ENCODE measurements at places on chromosomes 2 and 18. TPM values are rescaled to one million over a fixed set of nuclear protein-coding genes. Genes with fewer than 3 reads are reported as not detected.

Gene CD28
- 4.3 TPM for total RNA-seq

Gene ACVR1C
- total RNA-seq = not detected

Gene ARHGEF33
- 0.41 TPM for total RNA-seq

Gene CXCR4
- 26.3 TPM for total RNA-seq

Gene CD8B2
- total RNA-seq = not detected

Gene PTPRN
- total RNA-seq = not detected

Gene GKN2
- 9.7 TPM for total RNA-seq

Gene ACP1
- 77.6 TPM for total RNA-seq

Gene GAL3ST2
- total RNA-seq = 0.49 TPM

Gene KRTCAP3
- 0.68 TPM for total RNA-seq

Gene CD8B
- 3.5 TPM for total RNA-seq

- no peak for DNase-seq
Measured at GRCh38 chr18:9260388-9261380, 73.9 kb upstream of the TWSG1 start.

DNA sequence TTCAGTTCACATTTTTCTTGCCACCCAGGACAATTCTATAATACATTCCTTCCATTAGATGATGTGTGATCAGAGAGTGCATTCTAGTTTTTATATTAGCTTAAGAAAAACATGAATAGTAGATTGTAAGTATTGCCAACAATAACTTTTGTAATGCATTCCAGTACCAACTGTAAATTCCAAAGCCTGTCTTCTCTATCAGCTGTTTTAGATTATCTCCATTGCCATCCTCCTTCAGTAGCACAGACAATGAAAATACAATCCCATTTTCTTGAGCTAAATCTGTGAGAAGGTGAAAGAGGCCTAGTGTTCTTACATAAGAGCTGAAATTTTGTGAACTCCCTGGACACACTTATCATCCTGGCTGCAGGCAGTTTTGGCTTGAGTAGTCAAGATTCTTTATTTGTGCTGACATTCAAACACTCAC is 103.9 kb downstream of the CCBE1 start:
- no peak for DNase-seq

DNA sequence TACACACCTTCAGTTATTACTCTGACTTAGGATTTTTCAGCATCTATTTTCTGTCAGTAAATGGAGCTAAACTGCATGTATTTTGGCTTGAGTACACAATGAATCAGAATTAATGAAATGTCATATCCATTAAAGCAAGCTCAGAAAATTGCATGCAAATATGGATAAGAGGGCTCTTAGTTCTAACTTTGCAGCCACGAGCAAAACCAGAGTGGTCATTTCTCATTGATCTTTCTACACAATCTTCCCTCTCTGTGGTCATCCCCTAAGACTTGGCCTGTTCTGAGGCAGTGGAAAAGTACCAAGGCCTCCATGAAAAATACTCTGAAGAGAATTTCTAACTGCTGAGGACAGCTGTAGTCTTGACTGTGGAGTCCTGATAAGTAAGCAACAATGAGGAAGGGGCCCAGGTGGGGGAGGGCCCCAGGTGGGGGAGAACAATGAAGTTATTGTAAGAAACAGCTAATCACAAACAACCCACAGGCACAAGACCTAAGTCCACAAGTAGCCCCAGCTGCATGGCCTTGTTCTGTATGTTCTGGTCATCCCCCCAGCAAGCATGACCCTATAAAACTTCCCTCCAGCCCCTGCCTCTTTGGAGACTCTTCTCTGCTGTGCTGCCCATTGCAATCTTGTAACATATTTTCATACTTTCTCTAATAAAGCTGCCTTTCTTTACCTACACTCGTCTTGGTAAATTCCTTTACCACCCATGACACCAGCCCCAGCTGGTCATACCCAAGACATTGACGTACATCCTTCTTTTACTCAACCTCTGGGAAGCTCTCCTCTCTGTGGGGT is 230.3 kb downstream of the TDRD15 start:
- DNase-seq = no peak

DNA sequence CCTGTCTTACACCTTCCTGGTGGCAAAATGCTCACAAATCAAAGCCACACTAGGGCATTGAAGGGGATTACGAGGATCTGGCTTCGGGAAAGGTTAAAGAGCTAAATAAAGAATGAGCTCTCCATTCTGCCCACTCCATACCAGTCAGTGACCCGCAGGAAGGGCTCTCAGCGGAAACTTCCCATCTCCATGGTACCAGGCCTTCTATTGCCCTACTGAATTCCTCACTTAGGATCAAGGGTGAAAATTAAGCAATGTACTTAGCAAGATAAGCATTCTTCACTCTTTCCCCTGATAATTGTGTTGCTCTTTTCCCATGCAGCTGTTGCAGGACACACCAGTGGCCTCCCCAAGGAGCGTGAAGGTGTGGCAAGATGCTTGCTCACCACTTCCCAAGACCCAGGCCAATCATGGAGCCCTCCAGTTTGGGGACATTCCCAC is 75.6 kb upstream of the TTC39C start:
- DNase-seq = no peak

DNA sequence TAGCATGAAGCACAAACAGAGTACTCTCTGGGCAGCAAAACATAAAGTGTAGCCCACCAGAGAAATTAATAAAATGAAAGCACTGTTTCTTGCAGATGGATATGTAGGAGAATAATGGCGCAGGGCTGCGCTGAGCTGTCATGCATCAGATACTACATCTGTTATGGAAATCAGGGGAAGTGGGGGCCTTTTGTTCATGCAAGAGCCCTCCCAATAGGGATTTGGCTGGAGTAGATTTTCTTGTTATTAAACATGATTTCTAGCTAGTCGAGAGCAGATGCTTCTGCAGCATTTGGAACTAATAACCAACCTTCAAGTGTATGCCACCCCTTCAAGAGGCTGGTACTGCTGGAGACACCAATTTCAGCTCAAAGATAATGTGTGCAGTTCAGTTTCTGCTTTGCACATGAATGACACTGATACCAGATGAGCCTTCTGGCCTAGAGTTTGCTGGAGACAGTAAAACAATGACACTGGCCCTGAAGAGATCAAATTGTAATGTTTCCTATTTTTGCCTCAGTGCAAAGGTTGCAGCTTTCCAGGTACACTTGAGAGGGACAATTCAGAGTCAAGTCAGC is 58.0 kb downstream of the RND3 start:
- no peak for DNase-seq

DNA sequence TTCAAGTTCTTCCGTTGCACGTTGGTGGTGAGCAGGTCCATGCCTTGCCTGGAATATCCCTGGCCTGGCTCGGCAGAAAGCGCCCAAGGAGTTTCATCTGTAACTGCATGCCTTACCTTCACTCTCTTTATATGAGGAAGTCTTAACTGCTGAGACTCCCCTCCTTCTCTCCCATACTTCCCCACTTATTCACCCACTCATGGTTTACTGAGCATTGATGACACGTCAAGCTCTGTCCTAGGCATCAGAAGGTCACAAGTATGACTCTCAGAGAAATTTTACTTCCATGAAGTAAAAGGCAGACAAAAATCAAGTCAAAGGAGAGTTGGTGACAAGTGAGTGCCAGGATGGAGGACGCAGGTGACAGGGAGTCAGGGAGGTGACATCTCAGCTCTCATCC is 68.2 kb downstream of the TBC1D8 start:
- DNase-seq = no peak

GRCh38 chr2:3523551-3524041 is 4.3 kb upstream of the ADI1 start:
- DNase-seq = no peak

- DNase-seq = no peak
Measured at GRCh38 chr2:113980946-113981345, 91.1 kb downstream of the ACTR3 start.

- no peak for DNase-seq
Measured at GRCh38 chr2:953975-954686, 3.5 kb downstream of the SNTG2 start.

DNA sequence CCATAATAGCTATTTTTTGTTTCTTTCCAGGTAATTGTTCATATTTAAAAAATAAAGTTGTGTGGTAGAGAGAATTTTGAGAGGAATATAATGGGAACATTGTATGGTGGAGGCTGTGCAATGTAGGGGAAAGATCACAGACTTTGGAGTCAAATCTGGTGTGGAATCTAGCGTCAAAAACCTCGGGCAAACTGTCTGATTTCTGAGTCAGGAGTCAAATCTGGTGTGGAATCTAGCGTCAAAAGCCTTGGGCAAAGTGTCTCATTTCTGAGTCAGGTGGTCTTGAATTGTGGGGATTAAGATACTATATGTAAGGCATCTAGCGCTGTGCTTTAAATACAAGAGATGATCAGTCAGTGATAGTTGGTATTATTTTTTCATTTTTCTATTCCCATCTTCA is 5.1 kb downstream of the PTPN4 start:
- no peak for DNase-seq

- DNase-seq = no peak
Measured at GRCh38 chr2:147099845-147100244, 745.0 kb upstream of the ACVR2A start.

DNA sequence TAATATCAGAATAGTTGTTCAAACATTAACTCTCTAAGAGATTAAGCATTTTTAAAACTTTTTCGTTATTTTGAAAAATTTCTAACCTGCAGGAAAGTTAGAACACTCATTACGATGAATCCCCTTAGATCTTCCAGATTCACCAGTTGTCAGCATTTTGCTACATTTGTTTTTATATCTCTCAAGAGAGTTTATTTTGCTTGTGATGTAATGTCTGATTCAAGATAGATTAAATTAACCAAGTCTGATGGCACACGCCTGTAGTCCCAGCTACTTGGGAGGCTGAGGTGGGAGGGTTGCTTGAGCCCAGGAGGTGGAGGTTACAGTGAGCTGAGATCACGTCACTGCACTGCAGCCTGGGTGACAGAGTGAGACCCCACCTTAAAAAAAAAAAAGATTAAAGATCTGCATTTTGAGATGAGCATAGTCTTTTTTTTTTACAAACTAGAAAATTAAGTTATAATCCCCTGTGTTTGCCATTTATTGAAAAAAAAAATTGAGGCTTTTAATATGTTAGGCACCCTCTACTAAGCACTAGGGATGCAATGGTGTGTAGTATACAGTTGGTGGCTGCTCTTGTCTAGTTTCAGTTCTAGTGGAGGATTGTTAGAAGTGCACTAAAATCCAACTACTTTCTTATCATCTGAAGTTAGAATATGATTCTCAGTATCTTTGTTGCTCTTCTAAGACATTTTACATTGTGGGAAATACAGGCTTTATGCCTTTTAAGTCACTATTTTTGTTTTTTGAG is 20.9 kb downstream of the RAB10 start:
- no peak for DNase-seq

DNA sequence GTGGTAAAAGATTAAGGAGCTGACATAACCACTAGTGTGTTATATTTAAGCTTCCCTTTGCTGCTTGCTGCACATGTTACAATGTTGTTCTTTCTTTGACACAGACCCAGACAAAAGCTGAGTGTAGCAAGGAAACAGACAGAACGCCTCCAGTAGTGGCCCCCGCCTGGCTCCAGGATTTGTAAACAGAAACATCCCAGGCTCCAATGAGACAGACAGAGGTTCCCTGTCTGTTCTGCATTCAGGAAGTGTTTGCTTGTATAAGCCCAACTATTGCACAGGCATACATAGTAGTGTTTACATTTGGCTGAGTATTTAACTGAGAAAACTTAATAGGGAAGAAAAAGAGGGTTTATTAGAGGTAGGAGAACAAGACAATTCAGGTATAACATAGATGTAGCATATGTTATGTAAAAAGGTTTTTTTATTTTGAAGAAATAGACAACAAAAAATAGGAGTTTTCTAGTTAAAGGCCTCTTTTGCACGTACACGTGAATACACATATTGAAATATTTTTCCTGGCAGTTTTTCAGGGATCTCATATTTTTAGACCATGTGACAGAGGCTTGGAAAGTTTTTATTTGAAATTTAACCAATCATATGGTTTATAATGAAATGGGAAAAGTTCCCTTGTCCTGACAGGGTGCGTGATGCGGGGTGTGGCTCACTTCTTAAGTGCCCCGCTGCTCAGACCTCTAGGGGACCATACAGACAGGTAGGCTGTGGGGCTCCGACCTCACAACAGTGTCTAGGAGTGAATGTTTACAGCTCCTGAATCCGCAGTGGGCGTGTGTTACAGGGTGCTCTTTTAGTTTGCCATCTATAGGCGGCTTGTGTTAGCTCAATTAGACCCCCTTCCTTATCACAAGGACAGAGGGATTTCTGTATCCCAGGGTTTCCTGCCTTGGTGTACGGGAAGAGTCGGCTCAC is 118.4 kb downstream of the BMPR2 start:
- no peak for DNase-seq

DNA sequence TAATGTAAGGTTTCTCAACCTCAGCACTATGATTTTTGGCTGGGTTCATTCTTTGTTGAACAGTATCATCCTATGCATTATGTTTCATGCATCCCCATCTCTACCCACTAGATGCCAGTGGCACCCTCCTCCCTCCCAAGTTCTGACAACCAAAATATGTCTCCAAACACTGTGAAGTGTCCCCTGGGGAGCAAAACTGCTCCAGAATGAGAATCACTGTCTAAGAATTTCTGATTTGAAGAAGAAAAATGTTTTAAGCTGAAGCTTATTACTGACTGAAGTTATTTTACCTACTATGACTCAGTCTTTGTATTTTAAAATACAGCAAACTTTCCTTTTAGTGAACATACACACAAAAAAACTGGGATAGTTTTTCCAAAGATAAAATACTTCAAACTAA is 3.4 kb downstream of the THADA start:
- no peak for DNase-seq

GRCh38 chr2:36663851-36664695 is 32.4 kb upstream of the VIT start:
- no peak for DNase-seq

GRCh38 chr2:170703776-170704476 is 11.2 kb upstream of the SP5 start:
- no peak for DNase-seq

- no peak for DNase-seq
Measured at GRCh38 chr2:74814102-74814501, 19.8 kb upstream of the HK2 start.

- no peak for DNase-seq
Measured at GRCh38 chr18:74457043-74457724, at the start of gene DIPK1C. Gene DIPK1C, minus strand, starts transcription at chr18:74457308. Its CDS starts 49 bp downstream, at chr18:74457259.

GRCh38 chr2:179860255-179861026 is 971 bp downstream of the ZNF385B start:
- DNase-seq = no peak

- no peak for DNase-seq
Measured at GRCh38 chr2:200173691-200174090, 132.8 kb upstream of the SPATS2L start.

All from thoracic aorta (tissue), 2 donors.